ENCODE measurements at places on chromosomes 16 and 17.

GRCh38 chr16:86012221-86012620 lies 113.3 kb downstream of the IRF8 start:
- no peak for DNase-seq

DNA sequence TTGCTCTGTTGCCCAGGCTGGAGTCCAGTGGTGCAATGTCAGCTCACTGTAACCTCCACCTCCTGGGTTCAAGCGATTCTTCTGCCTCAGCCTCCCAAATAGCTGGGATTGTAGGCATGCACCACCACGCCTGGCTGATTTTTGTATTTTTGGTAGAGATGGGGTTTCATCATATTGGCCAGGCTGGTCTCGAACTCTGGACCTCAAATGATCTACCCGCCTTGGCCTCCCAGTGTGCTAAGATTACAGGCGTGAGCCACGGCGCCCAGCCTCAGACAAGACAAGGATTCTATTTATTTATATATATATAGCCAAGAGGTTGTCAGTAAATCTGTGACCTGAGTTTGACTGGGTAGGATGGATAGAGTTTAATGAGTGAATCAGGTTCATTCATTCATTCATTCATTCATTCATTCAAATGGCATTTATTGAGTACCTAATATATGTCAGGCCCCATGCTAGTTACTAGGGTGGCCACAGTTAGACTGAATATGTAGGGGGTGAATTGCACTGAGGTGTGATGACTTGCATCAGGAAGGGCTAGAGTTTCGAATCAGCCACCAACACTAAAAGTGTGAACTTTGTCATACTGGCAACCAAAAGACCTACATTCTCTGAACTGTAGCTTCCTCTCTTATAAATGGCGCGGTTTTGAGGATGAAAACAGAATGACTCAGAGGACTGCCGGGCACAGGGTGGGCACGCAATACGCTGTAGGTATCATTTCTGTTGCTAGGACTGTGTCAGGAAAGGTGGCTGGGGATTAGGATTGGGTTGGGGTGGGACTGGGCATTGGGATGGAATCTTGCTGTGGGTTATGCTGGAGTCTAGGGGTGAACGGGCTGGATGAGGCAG lies 37.8 kb downstream of the ITGAE start:
- no peak for DNase-seq

DNA sequence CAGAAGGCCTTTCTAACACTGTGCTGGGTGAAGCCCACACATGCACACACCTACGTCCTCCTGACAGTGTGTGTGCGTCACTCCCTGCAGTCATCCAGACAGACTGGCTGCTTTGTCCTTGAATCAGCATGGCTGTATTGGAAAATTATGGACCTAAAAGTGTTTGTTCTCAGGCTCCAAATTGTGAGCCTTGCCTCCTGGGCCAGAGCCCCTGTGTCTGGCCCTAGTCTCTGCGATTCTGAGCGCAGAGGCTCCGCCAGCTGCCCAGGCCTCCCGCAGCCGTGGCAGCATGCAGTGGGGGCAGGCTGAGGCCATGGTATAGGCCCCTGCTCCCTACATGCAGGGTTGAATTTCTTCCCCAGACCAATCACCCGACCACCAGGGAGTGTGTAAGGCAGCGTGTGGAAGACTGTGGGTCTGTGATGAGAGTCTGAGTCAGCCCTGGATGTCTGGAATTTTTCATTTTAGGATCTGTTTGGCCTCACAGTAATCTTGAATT lies 166.9 kb downstream of the LGALS9B start:
- DNase-seq: no peak

DNA sequence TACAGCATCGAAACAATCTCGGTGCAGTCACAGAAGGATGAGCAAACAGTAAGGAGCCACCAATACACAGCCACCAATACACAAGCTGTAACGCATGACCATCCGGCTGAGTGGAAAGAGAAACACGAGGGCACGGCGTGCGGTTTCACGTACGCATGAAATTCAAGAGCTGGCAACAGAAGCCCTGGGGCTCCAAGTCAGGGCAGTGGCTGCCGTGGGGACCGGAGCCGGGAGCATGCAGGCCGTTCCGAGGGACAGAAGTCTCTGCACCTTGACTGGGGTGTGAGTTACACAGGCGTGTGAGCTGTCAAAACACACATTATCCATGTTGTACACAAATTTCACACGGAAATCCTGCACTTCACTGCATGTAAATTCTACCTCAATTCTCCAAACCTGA lies 50.6 kb upstream of the METRNL start:
- DNase-seq: no peak

DNA sequence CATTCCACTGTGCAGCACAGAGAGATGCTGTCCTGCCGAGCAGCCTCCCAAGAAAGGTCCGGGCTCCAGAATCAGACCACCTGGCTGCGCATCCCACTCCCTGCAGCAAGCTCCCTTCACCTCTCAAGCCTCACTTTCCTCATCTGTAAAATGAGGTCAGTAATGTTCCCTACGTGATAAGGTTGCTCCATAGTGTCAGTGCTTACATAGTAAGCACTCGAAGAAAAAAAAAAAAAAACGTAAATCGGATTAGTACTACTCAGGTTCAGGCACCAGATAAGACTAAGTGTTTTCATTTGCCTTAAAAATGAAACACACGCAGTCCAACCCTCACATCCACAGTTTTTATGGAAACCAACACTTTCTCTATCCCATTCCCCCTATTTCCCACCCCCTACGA lies 76.7 kb downstream of the CCT6B start:
- no peak for DNase-seq

GRCh38 chr16:83856792-83857191 lies 42.1 kb upstream of the MLYCD start:
- no peak for DNase-seq

GRCh38 chr16:6726621-6727020 lies 606.0 kb upstream of the RBFOX1 start:
- no peak for DNase-seq

- DNase-seq: no peak
These were observed 296.6 kb upstream of the CDH11 start for GRCh38 chr16:65418435-65418834.

- peak; percentile 58 for DNase-seq
These were observed at the start of gene B3GNT9 for GRCh38 chr16:67150833-67151396. Gene B3GNT9, minus strand, starts transcription at chr16:67150998. Its CDS starts 513 bp downstream, at chr16:67150485.

DNA sequence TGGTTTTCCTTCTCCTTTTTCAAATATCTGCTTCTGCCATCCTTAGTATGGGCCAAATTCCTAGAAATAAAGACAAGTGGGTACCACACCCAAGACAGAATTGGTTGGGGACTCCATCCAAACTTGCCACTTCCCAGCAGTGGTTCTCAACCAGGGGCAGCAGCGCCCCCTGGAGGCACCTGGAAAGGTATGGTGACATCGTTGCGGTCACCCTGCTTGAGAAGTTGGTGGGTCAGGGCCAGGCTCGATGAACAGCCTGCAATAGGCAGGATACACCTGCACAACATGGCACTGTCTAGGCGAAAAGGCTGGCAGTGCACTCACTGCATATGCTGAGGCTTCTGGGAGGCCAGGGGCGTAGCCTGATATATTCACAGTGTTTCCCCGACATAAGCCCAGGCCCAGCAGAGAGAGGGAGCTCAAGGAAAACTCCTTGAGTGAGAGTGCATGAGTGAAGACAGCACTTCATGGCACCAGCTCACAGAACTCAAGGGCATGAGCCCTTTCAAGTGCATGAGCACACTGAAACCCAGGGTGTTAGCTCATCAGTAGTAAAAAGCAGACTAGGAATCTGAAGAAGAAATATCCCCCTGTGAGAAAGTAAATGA lies 57.7 kb downstream of the CMC2 start:
- DNase-seq: no peak

DNA sequence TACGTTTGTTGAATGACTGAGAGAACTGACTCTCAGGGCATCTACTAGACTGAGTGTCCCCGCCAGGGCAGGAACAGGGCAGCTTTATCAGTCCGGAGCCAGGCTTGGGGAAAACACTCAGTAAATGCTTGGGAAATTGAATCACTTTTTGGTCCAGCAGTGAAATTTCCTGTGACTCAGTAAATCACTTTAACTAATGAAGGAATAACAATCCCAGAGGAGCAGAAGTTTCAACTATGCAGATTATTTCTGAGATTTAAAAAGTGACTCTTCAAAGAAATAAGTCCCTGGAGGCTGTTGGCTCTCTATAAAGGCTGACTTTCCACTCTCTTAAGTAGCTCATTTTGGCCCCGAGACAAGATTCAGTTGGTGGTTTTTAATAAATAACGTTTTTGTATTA lies 101.8 kb downstream of the FOXL1 start:
- DNase-seq: no peak

DNA sequence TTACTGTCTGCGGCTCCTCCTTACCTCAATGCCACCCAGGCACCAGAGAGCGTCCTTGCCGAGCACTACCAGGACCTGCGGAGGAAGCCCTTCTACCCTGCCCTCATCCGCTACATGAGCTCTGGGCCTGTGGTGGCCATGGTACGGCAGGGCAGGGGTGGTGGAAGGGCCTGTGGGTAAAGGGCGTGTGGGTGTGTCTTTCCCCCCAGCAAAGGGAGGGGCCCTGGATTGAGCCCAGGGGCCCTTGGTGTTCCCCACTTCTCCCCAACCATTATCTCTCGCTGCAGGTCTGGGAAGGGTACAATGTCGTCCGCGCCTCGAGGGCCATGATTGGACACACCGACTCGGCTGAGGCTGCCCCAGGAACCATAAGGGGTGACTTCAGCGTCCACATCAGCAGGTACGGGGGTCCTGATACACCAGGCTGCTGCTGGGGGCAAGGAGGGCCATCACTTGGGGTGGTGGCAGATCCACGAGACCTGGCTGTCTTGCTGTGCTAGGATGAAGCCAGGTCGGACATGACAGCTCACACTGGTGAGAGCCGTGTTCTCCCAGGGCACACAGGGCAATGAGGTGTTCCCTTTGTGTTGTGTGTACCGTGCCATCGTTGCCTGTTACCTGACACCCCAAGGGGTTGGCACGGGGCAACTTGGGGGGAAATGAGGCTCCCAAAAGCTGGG lies 2.2 kb upstream of the DECR2 start:
- DNase-seq: no peak

GRCh38 chr17:38703742-38704605 lies 1.1 kb upstream of the MLLT6 start:
- DNase-seq: peak; percentile 89

GRCh38 chr17:57940653-57941329 lies 14.4 kb downstream of the CUEDC1 start:
- DNase-seq: peak; percentile 74

- no peak for DNase-seq
These were observed 176.8 kb downstream of the KATNIP start for GRCh38 chr16:27726621-27727261.

GRCh38 chr17:73188011-73188410 lies 4.8 kb upstream of the COG1 start:
- no peak for DNase-seq

DNA sequence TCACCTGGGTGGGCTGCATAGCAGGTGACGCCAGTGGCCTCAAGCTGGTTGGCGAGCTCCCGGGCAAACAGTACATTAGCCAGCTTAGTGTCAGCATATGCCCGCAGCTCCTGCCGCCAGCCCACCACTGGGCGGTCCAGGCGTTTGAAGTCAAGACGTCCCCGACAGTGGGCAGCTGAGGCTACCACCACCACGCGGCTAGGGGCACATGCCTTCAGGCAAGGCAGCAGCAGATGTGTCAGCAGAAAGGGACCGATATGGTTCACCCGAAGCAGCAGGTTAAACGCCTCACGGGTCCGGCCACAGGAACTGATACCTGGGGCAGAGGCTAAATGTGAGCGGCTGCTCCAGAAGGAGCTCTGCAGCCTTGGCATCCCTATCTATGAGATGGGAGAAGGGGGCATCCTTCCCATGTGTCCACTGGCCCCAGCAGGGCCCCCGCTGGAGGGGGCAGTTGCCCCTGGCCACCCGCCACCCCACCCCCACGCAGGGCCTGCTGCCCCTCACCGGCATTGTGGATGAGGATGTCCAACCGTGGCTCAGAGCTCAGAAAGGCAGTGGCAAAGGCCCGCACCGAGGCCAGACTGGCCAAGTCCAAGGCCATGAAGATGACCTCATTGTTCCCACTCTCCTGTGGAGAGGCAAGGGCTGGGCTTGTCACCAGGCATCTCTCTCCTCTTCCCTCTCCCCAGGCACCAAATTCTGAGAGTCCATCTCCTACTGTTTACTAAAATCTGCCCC lies 1.7 kb downstream of the DHRS13 start:
- DNase-seq: no peak

DNA sequence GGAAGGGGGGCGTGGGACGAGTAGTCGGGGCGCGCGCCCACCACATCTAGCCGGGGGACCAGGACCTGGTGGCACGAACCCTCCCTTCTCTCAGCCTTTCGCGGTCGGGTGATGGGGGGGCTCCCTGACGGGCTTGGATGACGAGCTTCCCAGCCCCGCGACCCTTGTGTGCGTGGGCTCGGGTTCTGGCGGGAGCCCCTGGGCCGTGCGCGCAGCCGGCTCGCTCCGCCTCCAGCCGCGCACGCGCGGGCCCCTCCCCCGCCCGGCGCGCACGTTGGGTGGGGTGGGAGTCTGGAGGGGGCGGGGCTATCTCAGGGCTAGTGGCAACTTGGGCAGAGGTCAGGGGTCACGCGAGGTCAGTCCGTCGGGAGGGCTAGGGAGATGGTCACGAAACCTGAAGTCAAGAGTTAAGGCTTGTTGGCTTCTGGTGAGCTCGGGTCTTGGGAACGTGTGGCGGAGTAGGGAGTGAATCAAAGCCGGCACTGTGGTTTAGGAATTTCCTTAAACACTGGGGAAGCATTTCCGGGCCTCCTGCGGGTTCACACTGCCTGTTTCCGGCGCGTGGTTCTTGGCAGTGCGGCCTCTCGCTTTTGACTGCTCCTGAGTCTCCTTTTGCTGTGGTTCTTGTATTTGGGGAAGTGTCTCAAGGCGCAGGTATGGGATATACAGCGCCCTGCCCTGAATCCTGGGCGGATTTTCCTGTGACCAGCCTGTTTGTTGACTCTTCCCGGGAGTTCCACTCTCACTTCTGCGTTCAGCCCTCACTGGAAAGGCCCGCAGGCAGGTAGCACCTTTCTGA lies at the start of gene SRCAP:
Gene SRCAP (plus strand): TSS at position 356 of the 799 bp plus-strand sequence. CDS start 1,654 bp downstream, outside the sequence.
- DNase-seq: peak; percentile 90

- no peak for DNase-seq
These were observed 3.1 kb upstream of the MMP2 start for GRCh38 chr16:55475919-55476318.

GRCh38 chr17:73782641-73783381 lies 138.6 kb upstream of the SDK2 start:
- no peak for DNase-seq

- no peak for DNase-seq
These were observed 4.0 kb upstream of the ZC3H18 start for GRCh38 chr16:88566158-88566557.

DNA sequence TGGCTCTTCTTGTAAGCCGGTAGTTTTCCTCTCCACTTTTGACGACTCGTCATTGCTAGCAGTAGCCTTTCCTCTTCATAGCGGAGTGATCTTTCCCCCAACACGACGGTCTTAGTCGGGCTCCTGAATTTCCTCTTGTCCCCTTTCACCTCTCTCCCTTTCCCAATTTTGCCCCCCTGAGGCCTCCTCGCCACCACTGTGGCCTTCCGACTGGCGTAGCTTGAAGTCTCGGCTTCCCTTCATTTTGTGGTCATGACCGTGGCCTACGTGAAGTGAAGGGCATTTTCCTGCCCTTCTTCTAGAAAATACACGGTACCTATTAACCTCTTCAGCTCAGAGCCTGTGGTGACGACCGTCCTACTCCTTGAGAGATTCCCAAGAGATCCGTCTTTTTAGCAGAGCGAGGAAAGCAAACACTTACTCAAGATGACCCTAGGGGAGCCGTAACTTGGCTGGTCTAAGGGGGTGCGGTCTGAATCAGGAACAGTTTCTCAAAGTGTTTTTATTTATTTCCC lies 787 bp downstream of the PRKAR1A start:
- DNase-seq: peak; percentile 11

- no peak for DNase-seq
These were observed 323.9 kb downstream of the CPPED1 start for GRCh38 chr16:12479751-12480150.

- DNase-seq: no peak
These were observed 62.8 kb downstream of the RABEP1 start for GRCh38 chr17:5344914-5345313.

- DNase-seq: no peak
These were observed 800 bp downstream of the ZNF747 start for GRCh38 chr16:30533748-30534367.

Data from NCI-H345 (cell line).